ENCODE measurements at places on chromosomes 4 and X.

GRCh38 chr4:79467246-79467932, 59.4 kb upstream of the GK2 start:
- peak; percentile 0 for DNase-seq

DNA sequence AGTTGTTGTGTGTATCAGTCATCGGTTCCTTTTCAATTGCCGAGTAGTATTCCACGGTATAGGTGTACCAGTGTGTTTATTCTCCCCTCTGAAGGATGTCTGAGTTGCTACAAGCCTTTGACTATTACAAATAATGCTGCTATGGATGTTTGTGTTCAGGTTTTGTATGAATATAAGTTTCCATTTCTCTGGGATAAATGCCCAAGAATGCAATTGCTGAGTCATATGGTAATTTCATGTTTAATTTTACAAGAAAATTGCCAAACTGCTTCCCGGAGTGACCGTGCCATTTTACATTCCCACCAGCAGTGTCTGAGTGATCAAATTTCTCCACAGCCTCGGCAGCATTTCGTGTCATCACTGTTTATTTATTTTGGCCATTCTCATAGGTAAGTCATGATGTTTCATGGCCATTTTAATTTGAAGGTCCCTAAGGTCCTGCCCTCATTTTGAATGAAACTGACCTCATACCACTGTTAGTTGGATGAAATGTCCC, 73.9 kb downstream of the IRF2 start:
- peak; percentile 87 for DNase-seq

GRCh38 chr4:163568843-163569242, 74.4 kb downstream of the TMA16 start:
- no peak for DNase-seq

DNA sequence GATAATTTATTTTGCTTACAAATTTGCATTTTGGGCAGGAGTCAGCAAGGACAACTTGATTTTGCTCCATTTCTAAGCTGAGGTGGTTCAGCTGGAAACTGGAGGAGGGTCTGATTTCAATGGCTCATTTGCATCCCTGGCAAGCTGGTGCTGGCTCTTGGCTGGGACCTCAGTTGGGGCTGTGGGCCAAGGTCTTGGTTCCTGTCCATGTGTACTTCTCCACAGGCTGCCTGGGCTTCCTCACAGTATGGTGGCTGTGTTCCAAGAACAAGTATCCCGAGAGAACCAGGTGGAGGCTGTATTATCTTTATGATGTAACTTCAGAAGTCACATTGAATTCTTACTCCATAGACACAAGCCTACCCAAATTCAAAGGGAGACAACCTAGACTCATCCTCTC, 77.0 kb upstream of the STX18 start:
- no peak for DNase-seq
